Hematopoietic multipotent progenitor cell treated with erythropoietin and hydrocortisone succinate and interleukin-3 and kit ligand, for 17 days (in vitro differentiated cells): ENCODE measurements at places on chromosomes 12 and 14.

DNA sequence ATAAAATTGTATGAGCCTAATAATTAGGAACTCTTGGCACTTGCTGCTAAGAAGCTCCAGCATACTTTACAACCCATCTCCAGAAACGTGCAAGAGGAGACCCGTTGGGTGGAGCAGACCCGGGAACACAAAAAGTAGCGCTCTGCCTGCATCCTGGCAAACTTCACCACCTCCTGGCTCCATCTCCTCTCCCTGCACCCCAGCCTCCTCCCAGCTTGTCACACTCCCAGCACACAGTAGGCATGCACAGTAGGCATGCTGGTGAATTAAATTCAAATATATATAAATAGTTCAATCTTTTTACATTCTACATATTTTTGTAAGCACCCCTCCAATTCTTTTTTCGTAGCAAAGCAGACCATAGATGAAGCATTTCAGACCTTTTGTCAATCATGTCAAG, 1.2 kb downstream of the VSIG10 start:
- DNase-seq: no peak

GRCh38 chr12:26287671-26288381, 92.5 kb downstream of the SSPN start:
- no peak for DNase-seq

- DNase-seq: no peak
Measured at GRCh38 chr14:100641274-100641860, 54.1 kb upstream of the BEGAIN start.

DNA sequence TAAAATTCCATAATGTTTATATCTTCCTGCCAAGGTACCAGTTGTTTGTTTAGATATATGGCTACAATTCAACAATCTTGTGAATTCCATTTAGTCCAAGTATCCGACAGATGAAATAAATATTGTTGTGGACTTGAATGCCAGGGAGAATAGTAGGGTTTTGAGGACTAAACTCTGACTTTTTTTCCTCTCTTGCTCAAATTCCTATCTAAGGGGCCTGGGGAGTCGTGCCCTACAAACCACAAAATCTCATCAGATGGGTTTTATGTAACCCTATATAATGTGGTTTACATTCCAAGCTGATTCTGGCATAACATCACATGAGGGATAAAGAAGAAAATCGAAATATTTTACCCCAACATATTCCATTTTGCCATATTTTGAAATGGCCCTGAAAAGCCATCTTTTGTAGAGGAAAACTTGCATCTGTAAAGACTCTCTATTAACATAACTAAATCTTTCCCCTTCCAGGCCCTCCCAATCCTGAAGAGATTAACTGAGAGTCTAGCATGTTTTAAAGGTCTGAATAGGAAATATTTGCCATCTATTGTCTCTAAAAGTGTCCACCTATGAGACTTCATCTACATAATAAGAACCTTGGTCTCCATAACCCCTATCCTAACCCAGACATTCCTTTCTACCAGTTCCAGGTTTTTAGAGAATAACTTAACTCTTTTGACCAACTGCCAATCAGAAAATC, 184.7 kb upstream of the KITLG start:
- no peak for DNase-seq

GRCh38 chr14:89586258-89587135, 169.5 kb upstream of the FOXN3 start:
- no peak for DNase-seq

DNA sequence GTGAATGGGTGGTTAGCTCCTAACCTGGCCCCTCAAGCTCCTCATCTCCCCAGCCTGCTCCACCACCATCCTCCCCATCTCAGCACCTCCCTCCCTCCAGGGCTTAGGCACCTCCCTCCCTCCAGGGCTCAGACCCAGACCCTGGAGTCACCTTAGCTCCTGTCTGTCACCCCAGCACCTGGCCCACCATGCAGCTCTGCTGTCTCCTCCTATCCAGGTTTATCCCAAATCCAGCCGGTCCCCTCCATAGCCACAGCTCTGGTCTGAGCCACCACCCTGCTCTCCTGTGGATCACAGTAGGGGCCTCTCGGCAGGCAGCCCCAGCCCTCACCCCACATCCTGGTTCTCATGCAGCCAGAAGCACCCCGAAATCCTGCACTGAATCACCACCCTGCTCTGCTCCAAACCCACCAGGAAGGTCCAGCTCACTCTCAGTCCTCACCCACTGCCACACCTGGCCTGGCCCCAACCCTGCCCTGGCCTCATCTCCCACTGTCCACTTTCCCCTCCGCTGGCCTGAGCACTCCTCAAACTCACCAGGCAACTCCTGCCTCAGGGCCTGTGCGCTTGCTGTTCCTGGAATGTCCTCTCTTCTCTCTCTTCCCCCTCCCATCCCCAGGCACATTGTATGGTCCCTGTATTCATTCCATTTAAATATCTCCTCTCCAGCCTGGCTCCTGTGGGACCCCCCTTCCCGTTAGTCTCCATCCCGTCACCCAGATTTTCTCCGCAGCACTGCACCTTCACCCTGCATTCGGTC, 62.6 kb downstream of the DIO3 start:
- DNase-seq: no peak

DNA sequence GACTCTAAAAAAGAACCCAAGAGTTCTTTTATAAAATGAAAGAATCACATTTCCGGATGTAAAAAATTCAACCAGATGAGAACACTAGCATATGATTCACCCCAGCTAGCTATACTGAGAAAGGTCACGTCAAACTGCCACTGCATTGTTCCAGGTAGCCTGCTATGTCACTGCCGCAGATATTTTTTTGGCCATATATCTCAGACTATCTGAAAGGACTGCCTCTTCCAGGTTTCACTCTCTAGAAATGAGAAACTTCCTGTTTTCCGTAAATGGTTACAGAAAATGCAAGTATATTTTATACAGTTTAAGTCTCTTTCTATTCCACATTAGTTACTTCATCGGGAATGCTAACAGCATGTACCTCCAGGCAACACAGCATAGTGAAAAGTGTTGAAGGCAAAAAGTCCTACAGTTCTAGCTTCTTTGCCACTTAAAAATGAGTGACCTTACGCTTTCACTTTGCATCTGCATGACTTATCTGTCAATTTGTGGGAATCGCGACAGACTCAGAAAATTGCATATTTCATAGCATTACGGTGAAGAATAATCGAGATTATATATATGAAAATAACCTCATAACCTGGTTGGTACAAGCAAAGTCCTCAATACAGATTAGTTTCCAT, 105.2 kb downstream of the MED13L start:
- peak; percentile 40 for DNase-seq

DNA sequence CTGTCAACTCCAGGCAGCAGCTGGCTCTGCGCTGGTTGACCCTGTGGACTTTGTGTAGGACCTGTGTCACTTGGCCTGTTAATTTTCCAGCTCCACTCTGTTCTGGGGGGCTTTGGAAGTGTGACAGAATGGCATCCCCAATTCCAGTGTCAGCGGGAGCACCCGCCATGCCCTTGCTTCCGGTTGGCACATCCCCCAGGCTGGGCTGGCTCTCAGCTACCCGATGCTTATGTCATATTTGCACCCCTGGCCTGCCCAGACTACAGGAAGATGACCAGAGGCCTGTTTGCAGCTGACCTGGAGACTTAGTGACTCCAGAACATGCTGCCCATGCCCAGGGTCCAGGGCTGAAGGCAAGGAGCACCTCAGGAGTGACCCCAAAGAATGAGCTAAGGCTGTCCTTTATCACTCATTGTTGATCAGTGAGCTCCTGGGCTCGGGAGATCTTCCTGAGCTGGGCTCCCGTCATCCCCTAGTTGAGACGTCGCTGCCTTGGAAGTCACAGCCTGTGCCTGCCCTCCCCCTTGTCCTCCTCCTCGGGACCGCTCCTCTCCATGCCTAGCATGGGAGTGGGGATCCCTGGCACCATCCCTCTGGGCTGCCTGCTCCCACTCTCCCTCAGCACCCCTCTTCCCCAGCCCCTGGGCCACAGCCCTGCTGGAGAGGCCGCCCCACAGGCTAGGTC, 163.4 kb upstream of the RTL1 start:
- DNase-seq: no peak

DNA sequence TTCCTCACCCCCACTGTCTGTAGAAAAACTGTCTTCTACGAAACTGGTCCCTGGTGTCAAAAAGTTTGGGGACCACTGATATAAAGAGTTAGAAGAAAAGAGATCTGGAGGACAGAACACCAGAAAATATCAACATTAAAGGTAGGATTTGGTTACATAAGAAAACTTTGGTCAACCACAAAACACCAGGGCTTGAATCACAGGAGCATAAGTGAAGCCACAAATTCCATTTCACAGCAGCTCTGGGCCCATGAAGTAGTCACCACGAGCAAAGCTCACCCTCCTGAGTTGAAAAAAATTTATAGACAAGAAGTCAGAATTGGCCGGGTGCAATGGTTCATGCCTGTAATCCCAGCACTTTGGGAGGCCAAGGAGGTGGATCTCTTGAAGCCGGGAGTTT, 19.4 kb downstream of the RALGAPA1 start:
- DNase-seq: no peak

DNA sequence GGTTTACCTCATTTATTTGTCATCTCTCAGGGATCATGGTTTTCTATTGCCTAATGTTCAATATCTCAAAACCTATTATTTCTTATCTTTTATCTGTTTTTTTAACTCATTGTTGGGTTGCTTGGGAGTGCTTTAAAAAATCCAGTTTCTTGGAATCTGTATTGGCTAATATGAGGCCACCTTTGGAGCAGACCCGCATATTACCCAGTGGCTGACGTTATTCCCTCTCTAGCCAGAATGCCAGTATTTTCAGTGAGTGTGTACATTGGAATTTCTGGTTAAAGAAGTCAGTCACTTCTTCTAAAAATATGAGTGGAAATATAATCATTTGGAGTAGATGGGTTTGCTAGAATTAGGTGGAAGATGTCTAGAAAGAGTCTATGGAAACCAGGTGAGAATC, 38.3 kb downstream of the PRMT8 start:
- no peak for DNase-seq

DNA sequence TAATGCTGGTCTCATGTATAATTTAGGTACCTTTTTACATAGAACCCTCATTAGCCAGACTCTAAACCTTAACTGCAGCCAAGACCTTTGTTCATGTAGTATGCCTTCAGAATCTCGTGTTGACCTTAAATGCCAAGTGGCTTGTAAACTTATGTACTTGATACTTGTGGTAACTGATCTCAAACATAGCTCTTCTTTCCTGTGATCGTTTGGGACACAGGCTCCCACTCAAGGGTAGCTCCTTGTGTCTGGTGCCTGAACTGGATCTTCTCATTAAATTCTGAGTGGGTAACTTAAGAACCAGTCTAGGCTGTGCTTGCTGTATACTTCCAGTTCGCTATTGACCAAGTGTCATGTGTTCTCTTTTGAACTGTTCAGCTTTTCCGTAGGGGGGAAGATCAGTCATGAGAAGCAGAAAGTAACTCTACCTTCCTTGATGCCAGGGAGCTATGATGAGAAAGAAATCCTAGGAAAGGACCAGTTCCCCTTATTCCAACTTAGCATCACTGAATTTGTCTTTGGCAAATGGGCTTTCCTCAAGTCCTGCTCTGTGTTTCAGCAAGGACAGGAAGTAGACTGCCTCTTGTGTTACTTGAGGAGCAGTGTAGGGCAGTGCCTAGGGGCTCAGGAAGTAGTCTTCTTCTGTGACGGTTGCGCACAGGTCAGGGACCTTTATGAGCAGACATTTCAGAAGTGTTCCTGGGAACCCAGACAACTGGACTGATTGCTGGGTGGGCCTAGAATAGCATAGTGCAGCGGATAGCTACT, 2.5 kb downstream of the LGALS3 start:
- peak; percentile 49 for DNase-seq

GRCh38 chr14:83255727-83256090, 1722.1 kb upstream of the SEL1L start:
- no peak for DNase-seq

DNA sequence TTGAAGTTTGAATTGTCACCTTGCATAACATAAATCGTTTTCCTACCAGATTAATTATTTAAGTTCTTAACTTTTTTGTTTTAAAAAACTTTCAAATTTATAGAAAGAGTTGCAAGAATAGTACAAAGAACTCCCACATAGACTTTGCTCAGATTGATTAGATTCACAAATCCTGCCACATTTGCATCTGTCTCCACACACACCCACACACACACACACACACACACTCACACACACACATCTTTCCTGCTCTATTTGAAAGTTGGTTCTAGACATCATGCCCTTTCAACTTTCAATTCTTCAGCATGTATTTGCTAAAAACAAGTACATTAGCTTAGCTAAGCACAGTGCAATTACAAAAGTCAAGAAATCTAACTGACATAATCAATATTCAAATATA, 184.0 kb downstream of the ITPR2 start:
- no peak for DNase-seq

DNA sequence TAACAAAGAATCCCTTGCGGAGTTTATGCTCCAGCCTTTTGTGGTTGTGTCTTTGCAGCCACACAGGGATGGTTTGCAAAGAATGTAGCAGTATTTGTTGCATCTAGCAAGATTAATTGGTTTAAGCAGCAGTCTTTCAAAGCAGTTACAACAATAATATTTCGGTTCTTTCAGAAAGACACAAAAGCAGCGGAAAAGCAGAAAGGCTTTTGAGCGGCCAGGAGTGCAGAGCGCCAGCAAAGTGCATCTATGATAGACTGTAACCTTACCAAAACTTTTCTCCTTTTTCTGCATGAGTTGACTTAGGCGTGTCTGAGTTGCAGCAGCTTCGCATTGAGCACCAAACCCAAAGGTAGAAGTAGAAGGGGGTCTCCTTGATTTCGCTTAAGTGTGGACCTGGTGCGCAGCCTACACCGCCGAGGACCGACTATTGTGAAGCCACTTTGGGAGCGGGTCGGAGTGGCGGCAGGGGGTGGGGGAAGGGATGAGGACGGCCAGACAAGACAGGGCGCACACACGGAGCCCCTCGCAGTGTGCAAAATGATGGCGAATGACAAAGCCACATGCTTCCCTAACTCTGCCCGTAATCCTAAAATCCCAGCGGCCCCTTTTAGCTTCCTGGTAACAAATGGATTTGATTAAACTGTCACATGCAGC, 1.2 kb downstream of the LMO3 start:
- DNase-seq: no peak

GRCh38 chr12:120870415-120870814, 33.7 kb downstream of the SPPL3 start:
- DNase-seq: no peak

DNA sequence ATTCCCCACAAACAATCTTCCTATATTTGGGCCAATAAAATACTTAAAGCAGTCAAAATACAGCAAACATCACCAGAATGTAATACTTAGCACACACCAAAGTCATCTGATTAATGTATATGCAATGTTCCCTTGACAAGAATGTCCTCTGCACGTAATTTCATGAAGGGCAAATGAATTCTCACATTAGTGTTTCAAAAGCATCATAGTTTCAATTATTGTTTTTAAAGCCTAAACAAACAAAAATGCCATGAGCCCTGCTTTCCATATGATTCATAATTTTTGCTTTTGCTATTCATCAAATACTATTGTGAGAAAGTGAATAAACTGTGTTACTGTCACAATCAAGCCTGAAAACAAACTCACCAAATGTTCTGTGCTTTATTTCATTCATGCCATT, 156.0 kb downstream of the EPS8 start:
- DNase-seq: no peak
